ENCODE measurements at places on chromosomes 7 and 10.

- no peak for DNase-seq
These were observed 22.6 kb upstream of the AKR1C3 start for GRCh38 chr10:5071411-5072198.

DNA sequence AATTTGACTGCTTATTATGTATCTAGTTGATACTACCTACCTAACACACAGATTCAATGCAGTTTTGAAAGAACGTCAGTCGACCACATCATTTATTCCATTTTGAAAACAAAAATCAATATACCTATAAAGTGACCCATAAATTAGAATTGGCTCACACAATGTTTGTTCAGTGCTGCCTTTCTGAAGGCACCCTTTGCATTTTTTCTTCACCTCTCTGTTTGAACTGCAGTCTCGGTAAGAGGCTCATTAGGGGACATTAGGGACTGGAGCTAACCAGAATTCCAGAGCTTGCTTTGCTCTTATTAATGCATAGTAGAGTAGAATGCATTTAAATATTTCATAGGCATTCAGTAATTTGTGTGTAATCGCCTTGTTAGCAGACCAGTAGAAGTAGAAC lies 234.1 kb downstream of the FOXP2 start:
- no peak for DNase-seq

DNA sequence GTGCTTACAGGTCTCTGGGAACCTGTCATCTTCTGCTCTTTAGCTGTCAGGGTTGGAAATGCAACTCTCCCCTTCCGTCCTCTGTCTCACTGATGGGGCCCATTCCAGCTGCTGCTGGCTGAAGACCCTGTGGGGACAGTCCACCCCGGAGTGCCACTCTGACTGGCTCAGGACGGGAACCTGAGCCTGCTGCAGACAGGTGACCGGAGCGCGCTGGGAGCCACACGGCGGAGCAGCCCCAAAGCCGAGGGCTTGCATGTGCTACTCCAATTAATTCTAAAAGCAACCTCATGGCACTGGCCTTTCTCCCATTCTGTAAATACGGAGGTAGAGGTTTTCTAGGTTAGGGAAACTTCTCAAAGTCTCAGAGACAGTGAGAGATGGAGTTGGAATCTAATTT lies 223.5 kb upstream of the PITRM1 start:
- DNase-seq: no peak

DNA sequence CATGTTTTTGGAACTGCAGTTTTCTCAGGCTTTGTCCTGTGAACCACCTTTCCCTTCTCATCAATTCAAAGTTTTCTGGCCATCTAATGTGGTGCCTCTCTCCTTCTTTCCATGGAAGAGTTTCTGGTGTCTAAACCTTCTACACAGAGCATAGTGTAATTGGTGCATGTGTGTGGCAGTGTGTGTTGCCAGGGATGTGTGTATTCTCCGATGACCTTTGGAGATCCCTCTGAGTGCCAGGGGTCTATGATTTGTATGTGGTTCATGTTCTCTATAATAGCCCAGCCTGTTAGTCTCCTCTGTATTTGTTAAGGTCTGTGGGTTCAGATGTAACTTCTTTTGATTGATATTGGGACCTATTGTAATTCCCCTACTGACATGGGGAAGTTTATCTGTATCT lies 1.5 kb downstream of the TAS2R60 start:
- no peak for DNase-seq

DNA sequence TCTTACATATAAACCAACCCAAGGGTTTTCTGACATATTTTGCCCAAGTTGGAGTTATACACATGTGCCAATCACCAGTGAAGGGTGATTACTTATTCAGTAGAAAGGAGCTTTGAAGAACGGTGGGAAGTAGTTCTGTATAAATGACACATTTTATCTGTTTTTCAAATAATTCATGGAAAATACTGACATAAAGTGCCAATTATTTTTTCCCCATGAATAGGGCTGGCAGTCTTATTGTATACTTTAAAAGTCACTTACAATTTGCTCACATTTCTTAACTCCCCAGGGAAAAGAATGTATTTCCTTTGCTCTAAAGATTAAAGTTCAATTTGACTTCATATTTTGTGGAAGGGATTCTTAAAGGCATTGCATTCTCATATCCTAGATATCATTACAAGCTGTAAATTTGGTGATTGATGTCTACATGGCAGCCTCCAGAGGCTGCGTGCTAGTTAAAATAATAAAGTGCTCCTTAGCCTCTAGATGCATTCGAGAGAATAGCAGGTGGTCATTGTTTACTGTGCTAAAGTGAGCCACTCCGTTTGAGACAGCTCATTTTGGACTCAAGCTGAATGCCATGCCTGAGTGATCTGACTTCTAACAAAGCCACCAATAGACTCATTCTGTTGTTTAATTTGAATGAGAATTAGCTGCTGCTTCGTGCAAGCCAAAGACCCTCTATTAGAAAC lies 148.8 kb upstream of the NRP1 start:
- peak; percentile 67 for DNase-seq

GRCh38 chr7:133983685-133984419 lies 143.3 kb upstream of the LRGUK start:
- peak; percentile 62 for DNase-seq

GRCh38 chr7:135704074-135704473 lies 23.9 kb downstream of the SLC13A4 start:
- no peak for DNase-seq

DNA sequence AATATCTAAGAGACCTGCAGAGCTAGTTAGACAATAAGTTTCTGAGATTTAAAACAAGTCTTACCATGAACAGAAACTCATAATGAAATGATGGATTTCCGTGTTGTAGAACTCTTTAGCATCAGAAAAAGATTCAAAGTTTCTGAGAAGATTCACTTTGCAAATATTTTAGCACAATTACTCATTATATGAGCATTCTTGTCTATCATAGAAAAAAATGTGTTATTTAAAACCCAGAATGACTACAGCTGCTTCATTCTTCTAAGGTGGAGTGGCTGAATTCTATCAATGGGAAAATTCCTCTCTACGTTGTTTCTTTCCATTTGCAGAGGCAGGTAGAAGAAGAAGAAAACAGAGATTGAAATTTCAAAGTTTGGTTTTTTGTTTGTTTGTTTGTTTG lies 21.0 kb upstream of the RALA start:
- DNase-seq: no peak

DNA sequence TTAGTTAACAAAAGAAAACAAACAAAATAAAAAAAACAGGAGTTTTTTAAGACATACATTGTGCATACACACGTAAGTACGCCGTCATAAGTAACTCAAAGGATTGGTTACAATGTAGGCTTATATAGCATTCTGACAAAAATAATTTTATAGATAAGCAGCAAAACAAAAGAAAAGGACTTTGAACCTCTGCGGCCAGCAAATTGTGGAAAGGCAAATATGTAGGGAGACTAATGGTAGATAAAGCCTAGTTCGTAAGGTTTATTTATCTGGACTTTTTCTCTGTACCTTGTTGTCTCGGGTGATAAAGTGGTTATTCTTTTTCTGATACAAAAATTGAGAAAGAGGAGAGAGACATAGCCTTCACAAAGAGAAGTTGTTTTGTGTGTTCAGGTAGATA lies 891.9 kb downstream of the CNTNAP2 start:
- DNase-seq: no peak

GRCh38 chr10:69633673-69634635 lies 3.9 kb downstream of the FAM241B start:
- no peak for DNase-seq

DNA sequence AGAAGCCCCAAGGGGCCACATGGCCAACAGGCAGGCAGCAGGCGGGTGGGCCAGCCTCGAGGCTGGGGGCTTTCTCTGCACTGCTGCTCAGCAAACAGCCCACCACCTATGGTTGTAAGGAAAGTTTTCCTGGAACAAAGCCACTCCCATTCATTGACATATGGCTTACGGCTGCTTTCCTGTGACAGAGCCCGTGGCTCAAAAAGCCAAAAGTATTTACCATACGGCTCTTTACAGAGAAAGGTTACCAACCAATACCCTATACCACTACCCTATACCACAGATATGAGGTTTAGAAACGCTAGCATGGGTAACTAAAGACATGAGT lies 152.7 kb downstream of the MAD1L1 start:
- no peak for DNase-seq

DNA sequence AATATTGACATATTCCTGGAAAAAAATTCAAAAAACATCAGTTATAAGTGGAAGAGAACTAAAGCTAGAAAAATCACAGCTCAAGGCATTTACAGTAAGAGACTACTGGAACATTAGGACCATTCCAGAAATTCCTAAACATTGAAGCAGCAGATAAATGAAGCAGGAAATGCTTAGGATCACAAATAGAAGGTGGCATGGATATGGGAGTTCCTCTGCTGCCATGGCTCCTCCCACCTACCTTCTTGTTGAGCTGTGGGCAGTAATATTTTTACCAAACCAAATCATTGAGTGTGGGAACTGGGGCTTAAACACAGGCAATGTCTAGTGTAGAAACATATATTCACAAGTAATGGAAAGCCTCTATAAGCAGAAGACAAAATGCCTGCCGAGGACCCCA lies 292.8 kb downstream of the ANKRD7 start:
- no peak for DNase-seq

DNA sequence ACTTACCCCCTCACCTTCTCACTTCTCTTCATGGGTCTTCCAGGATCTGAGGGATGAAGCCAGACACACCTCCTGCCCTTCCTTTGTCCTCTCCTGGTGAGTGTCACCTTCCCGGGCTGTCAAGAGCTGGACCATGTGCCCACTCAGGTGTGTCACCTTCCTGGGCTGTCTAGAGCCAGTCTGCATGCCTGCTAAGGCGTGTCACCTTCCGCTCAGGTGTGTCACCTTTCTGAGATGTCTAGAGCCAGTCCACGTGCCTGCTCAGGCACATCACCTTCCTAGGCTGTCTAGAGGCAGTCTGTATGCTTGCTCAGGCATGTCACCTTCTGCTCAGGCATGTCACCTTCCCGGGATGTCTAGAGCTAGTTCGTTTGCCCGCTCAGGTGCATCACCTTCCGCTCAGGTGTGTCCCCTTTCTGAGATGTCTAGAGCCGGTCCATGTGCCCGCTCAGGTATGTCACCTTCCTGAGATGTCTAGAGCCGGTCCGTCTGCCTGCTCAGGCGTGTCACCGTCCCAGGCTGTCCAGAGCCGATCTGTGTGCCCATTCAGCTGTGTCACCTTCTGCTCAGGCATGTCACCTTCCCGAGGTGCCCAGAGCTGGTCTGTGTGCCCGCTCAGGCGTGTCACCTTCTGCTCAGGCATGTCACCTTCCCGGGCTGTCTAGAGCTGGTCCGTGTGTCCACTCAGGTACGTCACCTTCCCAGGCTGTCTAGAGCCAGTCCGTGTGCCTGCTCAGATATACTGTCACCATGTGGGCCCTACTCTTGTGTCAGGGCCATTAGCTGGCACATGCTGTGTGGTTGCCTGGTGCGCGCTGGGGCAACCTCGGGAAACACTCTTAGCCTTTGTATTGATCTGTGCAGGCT lies 245.3 kb downstream of the EBF3 start:
- no peak for DNase-seq

- no peak for DNase-seq
These were observed 111.3 kb downstream of the PTEN start for GRCh38 chr10:87974769-87975168.

DNA sequence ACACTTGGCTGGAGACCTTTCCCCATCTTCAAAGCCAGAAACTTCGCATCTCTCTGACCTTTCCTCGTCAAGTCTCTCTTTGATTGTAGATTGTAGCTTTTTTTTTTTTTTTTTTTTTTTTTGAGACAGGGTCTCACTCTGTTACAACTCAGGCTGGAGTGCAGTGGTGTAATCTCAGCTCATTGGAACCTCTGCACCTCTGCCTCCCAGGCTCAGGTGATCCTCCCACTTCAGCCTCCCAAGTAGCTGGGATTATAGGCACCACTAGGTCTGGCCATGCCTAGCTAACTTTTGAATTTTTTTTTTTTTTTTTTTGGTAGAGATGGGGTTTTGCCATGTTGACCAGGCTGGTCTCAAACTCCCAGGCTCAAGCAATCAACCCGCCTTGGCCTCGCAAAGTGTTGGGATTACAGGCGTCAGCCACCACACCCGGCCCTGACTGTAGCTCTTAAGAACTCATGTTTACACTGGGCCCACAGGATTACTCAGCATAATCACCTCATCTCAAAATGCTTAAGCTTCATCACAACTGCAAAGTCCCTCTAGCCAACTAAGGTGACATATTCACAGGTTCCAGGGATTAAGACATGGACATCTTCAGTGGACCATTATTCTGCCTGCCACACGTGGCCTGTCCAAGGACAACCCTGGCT lies 11.7 kb downstream of the POLL start:
- DNase-seq: no peak

GRCh38 chr10:74681917-74682627 lies 144.3 kb upstream of the KAT6B start:
- no peak for DNase-seq

- DNase-seq: peak; percentile 67
These were observed 7.3 kb downstream of the OCM2 start for GRCh38 chr7:97982647-97983046.

DNA sequence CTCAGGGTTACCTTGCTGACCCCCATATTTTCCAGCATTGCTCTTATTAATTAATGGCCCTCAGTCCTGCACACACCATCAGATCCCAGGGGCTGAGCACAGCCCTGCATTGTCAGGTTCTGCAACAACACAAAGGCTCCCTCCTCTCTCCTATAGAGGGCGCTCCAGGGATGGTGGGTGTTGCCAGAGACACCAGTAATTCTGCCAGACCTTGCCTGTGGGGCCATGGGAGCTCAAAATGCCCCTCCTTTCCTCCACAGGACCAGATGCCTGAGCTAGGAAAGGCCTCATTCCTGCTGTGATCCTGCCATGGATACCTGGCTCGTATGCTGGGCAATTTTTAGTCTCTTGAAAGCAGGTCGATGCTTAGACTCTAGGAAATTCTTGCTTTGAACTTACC lies 42.8 kb upstream of the PRSS58 start:
- DNase-seq: no peak

- DNase-seq: no peak
These were observed 260.1 kb upstream of the YAE1 start for GRCh38 chr7:39306016-39306570.

- no peak for DNase-seq
These were observed 22.6 kb upstream of the DIP2C start for GRCh38 chr10:712089-712488.

DNA sequence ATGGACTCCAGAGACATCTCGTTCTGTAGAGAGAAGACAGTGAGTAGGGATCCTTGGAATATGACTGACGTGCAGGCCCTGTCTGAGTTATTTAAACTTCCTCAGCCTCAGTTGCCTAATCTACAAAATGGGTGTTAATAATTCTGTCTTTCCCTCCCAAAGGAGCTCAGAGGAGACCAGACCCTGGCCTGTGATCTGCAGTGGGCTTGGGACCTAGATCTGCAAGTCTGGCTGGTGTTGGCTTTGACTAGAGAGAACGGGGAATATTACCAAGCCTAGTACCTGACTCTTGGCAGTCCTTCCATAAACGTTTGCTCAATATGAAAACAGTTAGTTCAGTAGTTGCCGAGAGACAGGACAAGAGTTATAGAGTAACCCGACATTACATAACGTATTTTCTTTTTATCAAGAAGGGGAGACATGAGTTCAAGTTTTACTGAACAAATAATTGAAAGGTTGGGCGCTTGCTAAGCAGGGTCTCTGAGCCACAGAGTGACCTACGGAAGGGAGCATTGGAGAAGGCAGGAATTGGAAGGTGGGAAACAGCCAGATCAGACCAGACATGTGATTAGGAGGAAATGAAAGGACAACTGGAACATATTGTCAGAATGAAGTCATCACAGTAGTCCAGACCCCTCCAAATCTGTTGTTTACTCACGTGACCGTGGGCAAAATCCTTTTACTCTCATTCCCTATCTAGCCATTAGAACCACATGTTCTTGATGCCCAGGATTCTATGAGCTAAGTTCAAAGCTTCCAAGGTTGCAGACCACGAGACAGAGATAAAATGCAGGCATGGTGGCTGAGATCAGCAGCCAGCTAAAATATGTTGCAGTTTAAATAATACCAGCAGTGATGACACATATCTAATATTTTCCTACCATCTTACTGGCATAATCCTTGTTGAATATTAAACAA lies 10.9 kb upstream of the CYP3A4 start:
- DNase-seq: no peak
